HL-60 (cell line): ENCODE measurements at places on chromosomes 16 and 17.

GRCh38 chr16:70692130-70692872, 6.4 kb upstream of the MTSS2 start:
- no peak for DNase-seq

GRCh38 chr16:67910158-67910557, 17.1 kb downstream of the PSKH1 start:
- no peak for DNase-seq

- DNase-seq, result no peak
Measured at GRCh38 chr17:63001689-63002394, 35.8 kb downstream of the TANC2 start.

DNA sequence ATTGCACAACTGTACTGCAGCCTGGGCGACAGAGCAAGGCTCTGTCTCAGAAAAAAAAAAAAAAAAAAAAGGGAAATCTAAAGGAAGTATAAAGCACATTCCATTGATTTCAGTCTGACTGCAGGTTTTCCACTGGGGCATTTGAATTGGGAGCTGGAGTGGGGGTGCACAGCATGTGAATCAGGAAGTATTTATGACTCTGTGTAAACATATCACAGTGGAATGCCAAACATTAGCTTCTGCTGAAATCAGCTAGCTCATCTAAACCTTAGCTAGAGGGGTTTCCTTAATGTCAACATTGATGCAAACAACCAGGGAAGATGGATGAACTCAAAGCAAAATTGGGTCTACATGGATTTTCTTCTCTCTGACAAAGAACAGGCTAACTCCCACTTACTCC, 641.0 kb upstream of the EEF2KMT start:
- DNase-seq, result no peak

GRCh38 chr16:57233944-57234706, 10.9 kb upstream of the ARL2BP start:
- no peak for DNase-seq

GRCh38 chr16:5354645-5355044, 257.1 kb upstream of the EEF2KMT start:
- DNase-seq, result no peak

DNA sequence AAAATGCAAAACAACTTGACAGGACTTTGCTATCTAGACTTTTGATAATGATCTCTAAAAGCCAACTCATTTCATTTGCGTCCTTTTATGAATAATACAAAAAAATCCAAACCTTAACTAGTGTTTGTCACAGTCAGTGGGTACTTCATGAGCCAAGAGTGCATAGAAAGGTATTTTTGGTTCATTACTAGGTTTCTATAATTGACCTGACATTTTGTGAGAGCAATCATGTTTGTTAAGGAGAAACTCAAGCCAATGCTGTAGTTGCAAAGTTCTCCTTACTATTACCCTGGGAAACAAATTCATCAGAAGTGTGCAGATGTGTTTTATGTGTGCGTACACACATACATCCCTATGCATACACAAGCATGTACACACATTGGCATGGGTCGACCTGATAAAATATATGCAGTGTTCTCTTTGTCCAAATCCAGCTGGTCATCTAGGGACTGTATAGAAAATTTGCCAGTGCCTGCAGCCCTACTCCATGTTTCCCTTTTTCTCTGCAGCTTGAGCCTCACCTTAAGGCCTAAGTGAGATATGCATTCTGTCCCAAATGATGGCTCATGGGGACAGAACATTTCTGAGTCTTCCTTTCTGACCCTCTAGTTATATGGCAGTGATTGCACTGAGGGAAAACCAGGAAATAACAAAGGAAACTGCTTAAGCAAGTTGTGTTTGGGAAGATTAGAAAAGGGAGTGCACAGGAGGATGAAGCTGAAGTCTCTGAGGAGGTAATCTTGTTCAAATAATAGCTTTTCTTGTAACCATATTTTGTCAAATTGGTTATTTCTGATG, 128.1 kb downstream of the CDH13 start:
- no peak for DNase-seq

DNA sequence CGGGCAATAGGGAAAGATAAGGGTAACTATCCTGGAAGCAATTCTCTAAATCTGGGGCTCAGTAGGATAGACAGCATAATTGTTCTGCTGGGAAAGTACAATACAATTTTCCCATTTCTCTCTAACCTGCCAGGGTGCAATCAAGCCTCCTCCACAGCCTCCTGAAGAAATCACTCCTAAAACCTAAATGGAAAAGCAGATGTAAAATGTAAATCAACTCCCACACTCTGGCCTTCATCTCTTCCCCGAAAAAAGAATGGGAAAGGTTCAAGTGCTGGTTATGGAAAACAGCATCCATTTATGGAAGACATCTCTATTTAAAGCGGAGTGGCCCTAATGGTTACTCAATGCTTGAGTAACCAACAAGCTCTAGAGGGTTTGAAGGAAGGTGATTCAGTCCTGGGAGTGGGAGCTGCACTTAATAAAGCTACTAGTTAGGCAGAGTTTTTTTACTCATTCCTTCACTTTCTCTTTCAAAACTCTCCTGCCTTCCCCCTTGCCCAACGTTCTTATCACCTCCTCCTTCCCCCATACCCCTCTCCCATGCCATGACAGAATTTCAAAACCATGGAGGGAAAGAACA, 5.1 kb downstream of the MMD start:
- no peak for DNase-seq

DNA sequence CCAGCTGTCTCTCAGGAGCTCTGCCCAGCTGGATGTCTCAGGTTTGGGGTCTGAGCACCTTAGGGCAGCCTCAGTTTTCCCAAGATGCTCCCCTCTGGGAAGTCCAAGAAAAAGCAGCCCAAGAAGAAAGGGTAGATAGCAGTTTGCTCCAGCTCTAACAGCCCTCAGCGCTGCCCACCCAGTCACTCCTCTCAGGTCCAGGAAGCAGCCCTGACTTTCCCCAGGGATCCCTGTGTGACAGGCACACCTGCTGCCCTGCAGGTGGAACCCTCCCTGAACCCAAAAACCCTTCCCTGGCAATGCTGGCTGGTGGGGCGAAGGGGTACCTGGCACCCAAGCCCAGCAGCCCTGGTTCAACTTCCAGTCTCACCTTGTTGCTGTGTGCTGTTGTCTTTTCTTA, 48.1 kb downstream of the BEAN1 start:
- DNase-seq, result no peak

DNA sequence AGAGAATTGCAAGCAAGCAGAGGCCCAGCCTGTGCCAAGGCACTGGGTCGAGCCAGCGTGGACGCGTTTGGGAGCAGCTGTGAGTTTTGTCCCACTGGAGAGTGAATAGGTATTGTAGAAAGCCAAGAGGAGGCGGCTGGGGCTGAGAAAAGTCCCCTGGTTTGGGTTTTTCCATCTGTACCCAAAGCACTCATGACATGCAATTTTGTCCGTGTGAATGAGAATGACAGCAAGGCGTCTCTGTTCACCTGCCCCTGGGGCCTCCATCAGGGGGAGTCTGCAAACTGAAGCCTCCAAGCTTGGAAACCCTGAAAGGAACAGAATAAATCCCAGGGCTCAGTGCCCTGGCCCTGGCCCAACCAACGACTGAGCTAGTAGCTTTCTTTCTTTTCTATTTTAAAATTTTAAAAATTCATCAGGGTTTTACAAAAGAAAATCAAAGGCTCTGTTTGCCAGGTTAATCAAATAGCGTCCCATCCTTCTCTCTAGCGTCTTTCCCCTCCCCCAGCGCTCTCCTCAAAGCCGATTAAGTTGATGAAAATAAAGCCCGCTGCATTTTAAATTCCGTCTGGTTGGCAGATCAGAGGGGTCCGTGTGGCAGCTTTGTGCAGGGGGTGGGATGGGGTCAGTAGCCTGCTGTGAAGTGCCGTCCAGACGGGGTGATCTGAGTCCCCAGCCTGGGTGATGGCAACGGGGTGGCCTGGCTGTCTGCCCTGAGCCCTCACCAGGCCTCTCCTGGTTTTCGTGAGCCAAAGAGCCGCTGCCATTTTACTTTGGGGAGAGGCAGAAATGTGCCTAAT, 171.0 kb downstream of the KATNIP start:
- no peak for DNase-seq

- DNase-seq, result no peak
Measured at GRCh38 chr16:51312363-51313150, 161.5 kb upstream of the SALL1 start.

DNA sequence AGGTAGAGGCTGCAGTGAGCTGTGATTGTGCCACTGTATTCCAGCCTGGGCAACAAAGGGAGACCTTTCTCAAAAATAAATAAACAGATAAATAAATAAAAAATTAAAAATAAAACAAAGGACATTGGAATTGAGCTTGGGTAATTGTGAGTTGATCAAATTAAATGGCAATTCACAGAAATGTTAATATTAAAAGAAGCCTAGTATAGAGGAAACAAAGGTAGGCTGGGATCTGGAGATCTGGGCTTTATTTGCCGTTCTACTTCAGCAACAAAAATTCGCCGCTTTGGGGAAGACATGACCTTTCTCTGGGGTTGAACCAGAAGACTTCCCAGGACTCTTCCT, 332 bp upstream of the VPS25 start:
- no peak for DNase-seq

DNA sequence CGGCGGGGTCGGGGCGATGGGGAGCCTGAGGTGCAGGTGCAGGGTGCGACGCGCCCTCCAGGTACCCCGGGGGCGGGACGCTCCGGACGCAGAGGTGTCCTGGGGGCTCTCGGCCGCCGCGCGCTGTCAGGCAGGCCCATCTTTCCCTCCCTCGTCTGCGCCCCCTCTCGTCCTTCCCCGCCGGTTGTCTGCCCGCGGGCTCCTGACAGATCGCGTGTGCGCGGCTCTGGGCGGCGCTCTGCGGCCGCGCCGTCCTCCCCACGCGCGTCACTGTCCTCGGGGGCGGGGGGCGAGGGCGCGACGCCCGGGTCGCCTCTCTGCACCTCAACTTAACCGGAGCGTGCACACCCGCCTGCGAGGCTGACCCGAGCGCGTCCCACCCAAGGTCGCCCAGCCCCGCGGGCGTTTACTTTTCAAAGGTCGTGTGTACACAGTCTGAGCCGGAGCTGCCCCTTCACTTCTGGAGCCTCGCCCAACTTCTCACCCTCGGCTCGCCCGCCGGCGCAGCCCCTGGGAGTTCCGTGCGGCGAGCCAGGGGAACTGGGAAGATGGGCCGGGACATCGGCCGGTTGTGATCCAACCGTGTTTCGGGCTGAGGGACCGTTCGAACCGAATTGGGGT, 512 bp downstream of the AKAP1 start:
- DNase-seq, result peak; percentile 56

DNA sequence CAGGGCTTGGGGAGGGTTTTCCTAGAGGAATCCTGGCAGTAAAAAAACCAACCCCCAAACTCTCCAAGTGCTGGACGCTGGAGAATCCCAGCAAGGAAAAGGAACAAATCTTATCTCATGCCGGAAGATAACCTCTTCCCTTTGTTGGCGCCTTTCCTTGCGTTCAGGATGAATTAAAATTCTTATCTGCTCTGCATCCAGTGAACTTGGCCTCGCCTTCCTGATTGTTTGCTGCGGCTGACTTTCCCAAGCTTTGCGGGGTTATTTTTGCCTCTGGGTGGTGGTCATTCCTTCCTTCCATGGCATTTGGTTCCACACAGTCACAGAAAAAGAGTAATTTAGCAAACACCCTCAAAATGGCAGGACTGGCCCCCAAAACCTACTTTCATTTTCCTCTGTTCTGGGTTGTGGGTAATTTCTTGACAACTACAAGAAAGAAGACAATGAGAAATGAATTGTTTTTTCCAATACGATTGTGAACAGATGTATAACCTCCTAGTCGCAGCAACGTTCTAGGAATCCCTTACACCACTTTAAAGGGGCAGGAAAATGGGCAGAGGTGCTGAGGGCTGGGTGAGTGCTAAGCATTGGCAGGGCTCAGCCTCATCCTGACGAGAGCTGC, 77.8 kb downstream of the MRC2 start:
- DNase-seq, result no peak

DNA sequence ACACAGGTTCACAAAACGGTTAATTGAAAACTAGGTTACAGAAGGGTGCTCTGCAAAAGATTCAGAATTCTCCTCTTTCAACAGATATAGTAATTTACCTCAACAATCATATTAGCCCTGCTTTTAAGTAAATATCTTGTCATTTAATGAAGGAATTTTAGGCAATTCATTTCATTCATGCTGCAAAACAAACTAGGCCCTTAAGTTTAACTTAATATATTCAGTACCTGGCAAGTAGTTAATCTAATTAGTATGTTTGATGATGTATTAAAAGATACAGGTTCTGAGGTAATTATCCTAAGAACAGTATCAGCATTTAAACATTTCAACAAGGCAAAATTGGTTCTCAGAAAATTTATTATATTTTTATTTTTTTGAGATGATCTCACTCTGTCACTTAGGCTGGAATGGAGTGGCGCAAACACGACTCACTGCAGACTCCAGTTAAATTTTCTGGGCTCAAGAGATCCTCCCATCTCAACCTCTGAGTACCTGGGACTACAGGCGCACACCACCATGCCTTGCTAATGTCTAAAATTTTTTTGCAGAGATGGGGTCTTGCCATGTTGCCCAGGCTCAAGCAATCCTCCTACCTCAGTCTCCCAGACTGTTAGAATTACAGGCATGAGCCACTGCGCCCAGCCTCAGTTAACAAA, 44.9 kb downstream of the SMURF2 start:
- no peak for DNase-seq

DNA sequence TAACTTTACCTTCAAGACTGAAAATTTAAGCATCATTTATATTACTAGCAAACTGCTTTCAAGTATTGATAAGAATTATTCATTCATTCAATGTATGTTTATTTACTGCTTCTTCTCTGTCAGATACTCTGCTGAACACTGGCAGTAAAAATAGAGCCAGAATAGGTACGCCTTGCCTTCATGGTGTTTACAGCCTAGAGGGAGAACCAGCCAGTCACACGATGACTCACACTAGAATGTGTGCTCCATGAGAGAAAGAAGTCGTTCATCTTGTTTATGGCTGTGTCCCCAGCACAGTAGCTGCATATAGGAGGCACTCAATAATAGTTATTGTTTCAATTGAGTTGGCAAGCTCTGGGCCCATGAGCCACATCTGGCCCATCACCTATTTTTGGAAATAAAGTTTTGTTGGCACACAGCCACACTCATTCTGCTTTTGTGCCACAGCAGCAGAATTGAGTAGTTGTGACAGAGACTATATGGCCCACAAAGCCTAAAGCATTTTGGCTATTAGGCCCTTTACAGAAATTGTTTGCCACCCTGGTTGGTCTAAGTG, 84.2 kb downstream of the TMC6 start:
- DNase-seq, result no peak

GRCh38 chr16:86964796-86965241, 352.4 kb downstream of the C16orf95 start:
- DNase-seq, result no peak

DNA sequence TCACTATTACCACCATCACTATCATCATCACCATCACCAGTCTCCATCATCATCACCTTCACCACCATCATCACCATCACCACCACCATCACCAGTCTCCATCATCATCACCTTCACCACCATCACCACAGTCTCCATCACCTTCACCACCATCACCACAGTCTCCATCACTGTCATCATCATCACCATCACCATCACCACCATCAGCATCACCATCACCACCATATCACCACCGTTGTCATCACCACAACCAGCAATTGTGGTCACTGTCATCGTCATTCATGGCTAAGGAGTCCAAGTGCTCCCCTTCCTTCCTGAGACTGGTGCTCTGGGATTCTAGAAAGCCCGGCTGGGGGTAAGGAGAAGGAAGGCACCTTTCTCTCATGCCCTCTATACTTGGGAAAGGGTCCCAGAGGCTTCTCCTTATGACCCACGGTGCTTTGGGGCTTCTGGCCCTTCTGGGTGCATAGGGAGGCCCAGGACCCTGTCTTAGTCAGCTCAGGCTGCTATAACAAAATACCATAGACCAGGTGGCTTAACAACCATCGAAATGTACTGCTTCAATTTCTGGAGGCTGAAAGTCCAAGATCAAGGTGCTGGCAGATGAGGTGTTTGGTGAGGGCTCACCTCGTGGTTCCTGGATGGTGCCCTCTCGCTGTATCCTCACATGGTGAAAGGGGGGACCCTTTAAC, 93.4 kb upstream of the GSE1 start:
- no peak for DNase-seq

GRCh38 chr16:73289232-73289631, 241.3 kb upstream of the ZFHX3 start:
- DNase-seq, result no peak
